ENCODE measurements at places on chromosomes 12 and 14. TPM values are rescaled to one million over a fixed set of nuclear protein-coding genes. Genes with fewer than 3 reads are reported as not detected.

DNA sequence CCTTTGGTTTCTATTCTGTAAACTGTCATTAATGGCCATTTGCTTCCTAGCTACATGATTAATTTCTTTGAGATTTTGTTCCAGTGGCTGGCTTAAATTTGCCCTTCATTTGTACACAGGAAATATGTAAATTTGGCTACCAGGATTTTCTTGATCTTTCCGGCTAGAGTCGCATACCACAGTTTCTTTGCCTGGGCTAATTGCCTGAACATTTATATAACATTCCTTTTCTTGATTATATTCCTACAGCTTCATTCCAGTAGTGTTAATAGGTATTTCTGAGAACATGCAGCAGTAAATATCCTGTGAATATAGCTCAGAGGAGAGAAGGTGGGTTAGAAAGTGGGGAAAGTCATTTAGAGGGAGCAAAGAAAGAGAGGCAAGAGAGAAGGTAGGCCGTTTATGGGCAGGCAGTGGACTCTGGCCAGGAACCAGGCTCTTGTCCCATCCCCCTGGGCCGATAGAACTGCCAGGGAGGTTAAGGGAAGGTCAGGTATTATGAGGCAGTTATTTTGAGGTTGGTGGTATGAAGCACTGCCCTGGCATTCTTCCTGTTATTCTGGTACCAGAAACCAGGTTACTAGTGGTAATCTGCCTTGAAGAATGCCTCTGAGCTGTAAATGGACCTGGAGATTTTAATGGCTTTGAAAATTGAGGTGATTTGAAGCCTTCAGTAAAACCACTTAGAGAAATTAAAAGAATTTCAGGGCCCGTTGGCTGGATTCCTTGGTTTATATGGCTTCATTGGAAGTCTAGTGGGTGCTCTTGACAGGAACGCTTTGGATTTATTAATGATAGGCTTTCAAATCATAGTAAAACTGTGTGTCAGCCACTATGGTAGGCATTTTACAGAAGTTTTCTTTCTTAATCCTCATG, 4.4 kb downstream of the RNF10 start:
- no peak for DNase-seq

CCDC197 gene
- not detected for total RNA-seq

GRCh38 chr14:53249059-53249458, 95.9 kb upstream of the DDHD1 start:
- no peak for DNase-seq

KCNH3 gene
- total RNA-seq, result 0.35 TPM

DNA sequence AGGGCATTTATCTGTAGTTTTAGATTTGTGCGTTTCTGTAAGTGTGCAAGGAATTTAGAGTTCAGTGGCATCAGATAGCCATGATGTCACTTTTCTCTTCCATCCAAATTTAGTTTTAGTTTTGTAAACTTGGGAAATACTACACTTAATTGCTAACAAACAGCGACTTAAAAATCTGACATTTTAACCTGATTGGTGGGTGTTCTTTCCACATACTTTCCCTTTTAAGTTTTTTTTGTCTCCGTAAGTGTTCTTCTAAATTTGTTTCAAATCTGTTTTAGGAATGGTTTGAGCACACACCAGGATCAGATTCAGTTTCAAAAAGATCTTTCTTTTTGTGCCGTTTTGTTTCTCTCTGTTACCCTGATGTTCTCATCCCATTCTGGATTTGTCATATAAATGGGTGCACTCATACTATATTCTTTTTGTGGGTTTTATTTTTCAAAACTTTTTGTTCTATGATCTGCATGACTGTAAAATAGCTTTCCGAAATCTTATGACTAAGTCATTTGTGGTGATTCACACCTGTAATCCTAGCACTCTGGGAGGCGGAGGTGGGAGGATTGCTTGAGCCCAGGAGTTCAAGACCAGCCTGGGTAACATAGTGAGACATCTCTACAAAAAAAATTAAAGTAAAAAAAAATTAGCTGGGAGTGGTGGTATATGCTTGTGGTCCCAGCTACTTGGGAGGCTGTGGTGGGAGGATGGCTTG, 58.9 kb downstream of the FBXO34 start:
- DNase-seq, result no peak

GRCh38 chr12:108950991-108951739, 69.7 kb downstream of the SVOP start:
- DNase-seq, result no peak

GRCh38 chr12:107461222-107461975, 224.2 kb upstream of the PWP1 start:
- DNase-seq, result no peak

TAS2R9 gene
- not detected for total RNA-seq

GRCh38 chr12:56119361-56119796, 1.3 kb downstream of the ZC3H10 start:
- DNase-seq, result no peak

OLR1 gene
- not detected for total RNA-seq

DNA sequence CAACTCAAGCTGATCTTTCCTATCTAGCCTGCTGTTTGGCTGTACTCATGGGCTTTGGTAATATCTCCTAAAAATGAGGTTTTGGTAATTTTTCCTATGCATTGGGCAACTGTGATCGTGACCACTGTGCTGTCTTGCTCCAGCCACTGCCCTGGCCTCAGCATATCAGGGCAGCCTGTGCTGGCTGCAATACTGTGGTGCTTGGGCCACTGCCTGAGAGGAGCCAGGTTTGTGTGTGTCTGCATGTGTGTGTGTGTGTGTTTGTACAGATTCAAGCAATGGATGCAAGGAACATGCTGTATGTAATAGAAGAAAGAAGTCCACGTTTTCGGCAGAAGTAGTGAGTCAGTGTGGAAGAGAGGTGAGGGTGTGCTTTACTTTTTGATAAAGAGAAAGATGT, 13.0 kb downstream of the ERG28 start:
- DNase-seq, result no peak

PLCZ1 gene
- not detected for total RNA-seq

DNA sequence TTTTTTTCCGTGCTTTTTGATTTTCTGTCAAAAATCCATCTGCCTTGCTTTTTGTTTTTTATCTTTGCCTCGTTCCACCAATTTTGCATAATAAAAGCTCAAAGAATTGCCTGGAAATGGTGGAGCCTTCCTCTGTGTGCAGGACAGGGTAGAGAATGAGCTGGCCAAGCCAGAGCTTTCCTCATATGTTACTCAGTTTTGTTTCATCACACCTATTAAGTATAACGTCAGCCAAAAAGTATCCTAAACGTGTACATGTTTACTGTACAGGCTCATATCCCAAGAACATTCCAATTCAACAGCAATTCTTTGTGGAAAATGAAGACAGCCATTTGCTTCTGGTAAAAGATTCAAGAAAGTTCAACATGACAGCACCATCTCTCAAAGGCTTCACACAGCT, 191.2 kb upstream of the LMNTD1 start:
- no peak for DNase-seq

DNA sequence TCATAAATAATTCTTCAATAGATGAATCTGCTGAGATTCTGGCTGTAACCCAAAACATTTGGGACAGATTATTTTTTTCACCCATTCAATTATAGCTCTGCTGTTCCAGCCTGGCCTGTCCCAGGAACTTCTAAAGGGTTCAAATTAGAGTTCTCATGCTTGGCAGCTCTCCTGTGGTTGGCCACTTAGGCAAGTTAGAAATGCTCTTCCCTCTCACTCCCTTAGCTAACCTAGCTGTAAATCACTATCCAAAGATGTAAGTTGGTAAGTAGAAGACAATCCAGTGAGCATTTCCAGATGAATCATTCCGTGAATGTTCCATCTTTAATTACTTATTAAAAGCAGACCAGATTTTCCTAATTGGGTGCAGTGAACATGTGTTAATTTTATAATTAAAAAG, 760.4 kb upstream of the TBX3 start:
- DNase-seq, result no peak

C1R gene
- total RNA-seq, result 35.1 TPM

DNA sequence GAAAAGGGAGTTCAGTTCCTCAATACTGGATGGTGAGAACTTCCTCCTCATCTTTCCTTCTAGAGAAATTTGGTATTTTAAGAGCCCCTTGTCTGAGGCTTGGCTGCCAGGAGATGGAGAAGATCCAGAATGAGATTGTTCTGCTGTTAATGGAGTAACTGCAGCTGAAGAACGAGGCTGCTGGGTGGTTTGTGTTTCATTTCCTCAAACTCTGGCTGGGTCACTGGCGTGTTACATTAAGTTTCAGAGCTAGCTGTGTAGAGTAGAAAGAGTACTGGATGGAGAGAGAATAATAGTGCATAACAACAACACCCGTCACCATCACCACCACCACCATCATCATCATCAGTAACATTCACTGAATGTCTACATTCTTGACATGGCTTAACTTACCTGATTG, 325.0 kb upstream of the TBX3 start:
- DNase-seq, result no peak

RIPK3 gene
- total RNA-seq, result 1.3 TPM

- no peak for DNase-seq
Observed at GRCh38 chr14:23137813-23138535, 18.9 kb upstream of the CEBPE start.

DNA sequence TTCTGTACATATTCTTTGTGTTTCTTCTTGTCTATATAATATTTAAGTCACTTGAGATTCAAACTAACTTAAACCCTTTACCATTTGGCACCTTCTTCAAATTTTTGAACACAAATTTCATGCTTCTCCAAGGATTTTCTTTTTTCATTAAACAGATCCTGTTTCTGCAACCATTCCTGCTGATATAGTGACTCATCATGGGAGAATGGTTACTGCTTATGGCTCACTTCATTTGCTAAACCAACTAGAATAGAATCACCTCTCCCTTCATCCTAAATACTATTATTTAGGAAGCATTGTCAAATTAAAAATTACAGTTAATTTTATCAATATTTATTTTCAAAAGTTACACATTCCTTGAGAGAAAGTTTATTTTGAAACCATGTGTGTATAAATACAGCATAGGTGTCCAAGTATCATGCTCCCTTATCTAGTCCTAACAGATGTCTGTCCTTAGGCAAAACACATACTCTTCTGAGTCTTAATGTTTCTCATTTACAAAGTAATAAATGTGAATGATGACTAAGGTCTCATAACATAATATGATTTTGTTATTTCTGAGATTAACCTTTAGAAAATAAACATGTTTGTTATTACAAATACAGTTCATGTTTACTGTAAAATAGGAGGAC, 40.7 kb downstream of the PLCZ1 start:
- no peak for DNase-seq

GRCh38 chr12:15520844-15521243, 198.5 kb downstream of the PTPRO start:
- no peak for DNase-seq

- no peak for DNase-seq
Observed at GRCh38 chr12:62252576-62252975, 7.6 kb upstream of the USP15 start.

PABPN1 gene
- 183 TPM for total RNA-seq

SLC35F4 gene
- total RNA-seq, result not detected

KLHL33 gene
- total RNA-seq, result 0.05 TPM

DNA sequence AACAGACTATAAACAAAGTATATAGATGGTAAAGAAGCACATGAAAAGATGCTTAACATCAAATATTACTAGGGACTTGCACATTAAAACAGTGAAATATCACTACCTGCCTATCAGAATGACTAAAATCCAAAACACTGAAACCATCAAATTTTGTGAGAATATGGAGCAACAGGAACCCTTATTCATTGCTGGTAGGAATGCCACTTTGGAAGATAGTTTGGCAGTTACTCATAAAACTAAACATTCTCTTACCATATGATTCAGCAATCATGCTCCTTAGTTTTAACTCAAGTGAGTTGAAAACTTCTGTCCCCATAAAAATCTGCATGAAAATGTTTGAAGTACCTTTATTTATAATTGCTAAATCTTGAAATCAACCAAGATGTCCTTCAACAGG, 297.6 kb downstream of the DAD1 start:
- DNase-seq, result no peak

DNA sequence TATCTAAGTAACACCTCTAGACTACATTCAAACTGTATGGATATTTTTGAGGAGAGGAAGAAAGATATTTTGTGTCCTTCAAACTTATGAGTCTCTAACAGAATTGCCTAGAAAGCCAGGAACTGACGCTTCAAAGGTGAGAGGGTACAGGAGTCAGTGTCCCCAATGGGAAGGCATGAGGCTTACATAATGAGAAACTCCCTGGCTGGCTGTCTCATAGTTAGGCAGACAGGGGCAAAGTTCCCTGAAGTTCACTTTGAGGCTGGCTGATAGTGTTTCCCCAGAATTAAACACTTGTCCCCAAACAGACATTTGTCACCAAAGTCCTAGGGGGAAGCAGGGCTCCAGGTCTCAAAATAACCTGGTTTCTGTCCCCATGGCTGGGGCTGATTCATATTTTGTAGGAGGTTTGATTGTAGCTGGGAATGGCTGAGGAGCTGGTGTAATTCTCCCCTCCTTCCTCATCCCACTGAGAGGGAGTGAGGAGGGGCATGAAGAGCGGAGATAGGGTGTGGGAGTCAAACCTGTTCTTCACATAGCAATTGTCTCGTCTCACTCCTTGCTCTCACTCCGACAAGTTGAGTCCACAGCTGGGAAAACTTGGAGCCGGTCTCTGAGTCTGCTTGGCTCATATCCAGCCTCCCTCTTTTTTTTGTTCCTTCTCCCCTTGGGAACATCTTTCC, 56.4 kb upstream of the CISTR start:
- DNase-seq, result no peak

GRCh38 chr12:13981296-13981962, at the start of gene GRIN2B:
GRIN2B (minus strand) TSS chr12:13981602; CDS start chr12:13866208, 115,394 bp downstream.
- DNase-seq, result no peak

DNA sequence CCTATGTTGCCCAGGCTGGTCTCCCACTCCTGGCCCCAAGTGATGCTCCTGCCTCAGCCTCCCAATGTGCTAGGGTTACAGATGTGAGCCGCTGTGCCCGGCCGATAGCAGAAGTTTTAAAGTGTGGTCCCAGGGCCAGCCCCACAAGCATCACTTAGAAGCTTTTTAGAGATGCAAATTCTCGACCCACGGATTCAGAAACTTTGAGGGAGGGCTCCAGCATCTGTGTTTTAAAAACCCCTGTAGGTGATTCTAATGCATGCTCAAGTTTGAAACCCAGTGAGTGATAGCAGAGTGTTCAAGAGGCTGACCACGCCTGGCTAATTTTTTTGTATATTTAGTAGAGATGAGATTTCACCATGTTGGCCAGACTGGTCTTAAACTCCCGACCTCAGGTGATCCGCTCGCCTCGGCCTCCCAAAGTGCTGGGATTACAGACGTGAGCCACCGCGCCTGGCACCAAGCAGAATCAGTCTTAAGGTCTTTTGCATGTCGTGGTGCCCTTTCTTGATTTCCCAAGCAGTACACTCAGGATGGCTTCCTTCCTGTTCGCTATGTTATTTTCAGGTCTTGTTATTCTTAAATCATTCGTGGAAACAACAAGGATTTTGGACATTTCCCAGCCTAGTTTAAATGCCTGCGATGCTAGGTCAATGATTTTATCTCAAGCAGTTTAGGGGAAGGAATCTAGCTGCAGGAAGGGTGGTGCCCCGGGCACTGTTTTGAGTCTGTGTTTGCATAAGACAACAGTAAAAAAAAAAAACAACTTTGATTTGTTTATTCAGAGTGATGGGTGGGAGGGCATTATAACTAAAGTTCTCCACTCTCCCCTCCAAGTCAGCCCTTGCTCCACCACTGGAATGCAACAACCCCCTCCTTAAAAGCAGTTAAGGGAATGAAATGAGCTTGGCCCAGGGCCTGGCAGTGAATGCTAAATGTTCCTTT, 9.2 kb upstream of the RILPL2 start:
- no peak for DNase-seq

CHGA gene
- total RNA-seq, result not detected
